ENCODE measurements at places on chromosomes 6 and 20. TPM values are rescaled to one million over a fixed set of nuclear protein-coding genes. Genes with fewer than 3 reads are reported as not detected.
A peak's percentile ranks its signal among the peaks of the same experiment; 100 is the strongest.

The EYS gene
- polyA plus RNA-seq: 0.77 TPM

The ZBP1 gene
- not detected for polyA plus RNA-seq

The OPN5 gene
- 0.52 TPM for polyA plus RNA-seq

GRCh38 chr20:13333793-13334192 lies 112.7 kb downstream of the ISM1 start:
- DNase-seq: no peak

GRCh38 chr20:18666803-18667415 lies 79.1 kb downstream of the DTD1 start:
- no peak for DNase-seq

DNA sequence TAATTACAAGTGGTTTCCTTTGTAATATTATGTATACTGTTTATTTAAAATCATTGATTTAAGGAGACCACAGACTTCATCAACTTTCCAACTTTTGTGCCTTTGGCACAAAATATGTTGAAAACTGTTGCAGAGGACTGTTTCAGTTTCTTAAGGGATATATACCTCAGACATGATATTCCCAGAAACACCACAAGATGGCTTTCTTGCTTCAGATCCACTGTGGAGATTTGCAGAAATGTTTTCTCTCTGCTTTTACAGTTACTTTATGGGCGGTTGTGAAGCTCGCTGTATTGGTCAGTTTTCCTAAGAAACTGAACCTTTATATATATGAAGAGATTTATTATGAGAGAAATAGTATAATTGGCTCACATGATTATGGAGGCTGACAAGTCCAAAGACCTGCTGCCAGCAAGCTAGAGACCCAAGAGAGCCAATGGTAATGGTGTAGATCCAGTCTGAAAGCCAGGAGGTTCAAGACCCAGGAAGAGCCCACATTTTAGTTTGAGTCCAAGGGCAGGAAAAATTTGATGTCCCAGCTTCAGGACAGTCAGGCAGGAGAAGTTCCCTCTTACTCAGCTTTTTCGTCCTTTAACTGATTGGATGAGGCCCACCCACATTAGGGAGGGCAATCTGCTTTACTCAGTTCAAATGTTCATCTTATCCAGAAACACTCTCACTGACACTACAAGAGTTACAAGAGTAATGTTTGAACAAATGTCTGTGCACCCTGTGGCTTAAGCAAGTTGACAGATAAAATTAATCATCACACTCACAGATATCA lies 12.8 kb downstream of the ME1 start:
- DNase-seq: no peak

GRCh38 chr20:10474606-10475184 lies 39.6 kb downstream of the SLX4IP start:
- DNase-seq: no peak

DNA sequence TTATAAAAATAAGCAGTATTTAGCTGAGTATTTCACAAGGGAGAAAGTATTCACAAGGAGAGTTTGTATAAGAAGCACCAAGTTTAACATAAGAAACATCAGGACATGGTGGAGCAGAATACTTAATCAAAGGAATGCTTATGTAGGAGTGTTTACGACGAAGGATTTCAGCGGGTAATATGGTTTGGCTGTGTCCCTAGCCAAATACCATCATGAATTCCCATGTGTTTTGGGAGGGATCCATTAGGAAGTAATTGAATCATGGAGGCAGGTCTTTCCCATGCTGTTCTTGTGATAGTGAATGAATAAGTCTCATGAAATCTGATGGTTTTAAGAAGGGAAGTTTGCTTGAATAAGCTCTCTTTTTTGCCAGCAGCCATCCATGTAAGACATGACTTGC lies 1099.1 kb upstream of the ADGRB3 start:
- DNase-seq: no peak

GRCh38 chr6:23036406-23036983 lies 467.1 kb downstream of the HDGFL1 start:
- DNase-seq: peak; percentile 28

Data from right renal pelvis (tissue), 4 donors.